RWPE2 (cell line): ENCODE measurements at places on chromosomes 12 and 14.

DNA sequence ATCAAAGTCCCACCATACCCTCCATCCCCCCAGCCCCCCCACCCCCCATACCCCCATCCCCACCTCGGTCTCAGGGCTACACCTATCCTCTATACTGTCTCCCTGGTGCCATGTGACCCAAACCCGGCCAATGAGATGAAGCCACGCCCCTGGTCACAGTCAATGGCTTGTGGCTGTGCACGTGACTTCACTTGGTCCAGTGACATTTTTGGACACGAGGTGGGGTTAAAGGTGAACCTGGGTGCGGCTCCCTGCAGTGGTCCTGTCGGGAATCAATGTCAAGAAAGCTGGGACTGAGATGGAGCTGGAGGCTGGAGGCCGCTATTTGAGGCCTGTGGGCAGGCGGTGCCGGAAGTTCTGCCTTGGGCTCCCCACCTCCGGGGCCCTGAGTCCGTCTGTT, 100.7 kb upstream of the MAP1LC3B2 start:
- DNase-seq, result no peak

- DNase-seq, result no peak
These were observed 157.9 kb upstream of the LMO3 start for GRCh38 chr12:16763901-16764300.

DNA sequence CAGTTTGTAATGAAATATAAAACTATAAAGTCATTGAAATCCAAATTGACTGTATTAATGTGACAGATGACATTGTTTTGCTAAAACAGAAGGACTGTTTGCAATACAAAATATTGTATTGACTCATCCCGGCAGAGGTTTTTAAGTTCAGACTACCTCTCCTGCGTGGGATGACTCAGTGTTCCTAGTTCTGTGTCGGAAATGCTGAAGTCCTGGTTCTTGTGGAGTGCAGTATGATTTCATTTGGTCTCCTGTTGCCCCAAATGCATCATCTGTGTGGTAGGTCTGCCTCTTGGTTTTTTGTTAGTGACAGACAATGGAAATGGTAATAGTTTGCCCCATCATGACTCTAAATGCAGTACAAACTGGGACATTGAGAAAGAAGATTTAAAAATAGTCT, 27.8 kb downstream of the PELI2 start:
- DNase-seq, result no peak

DNA sequence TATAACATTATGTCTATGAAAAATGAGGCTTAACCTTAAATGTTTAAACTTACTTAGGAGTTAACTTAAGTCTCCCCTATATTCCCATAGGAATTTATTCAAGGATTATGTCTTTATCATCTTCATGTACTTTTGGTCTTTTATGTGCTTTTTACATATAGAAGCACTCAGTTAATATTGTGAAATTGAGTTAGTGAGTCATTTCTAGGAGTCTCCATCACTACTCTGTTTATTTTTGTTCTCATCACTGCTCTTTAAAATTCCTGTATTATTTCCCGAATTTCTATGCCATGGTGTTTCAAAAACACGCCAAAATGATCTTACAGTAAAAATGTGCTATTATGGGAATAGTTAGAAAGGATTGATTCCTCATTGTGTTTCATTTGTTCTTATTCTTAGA, 31.6 kb downstream of the TBC1D15 start:
- no peak for DNase-seq

- DNase-seq, result no peak
These were observed 126.8 kb upstream of the MAP1LC3B2 start for GRCh38 chr12:116432314-116432750.

DNA sequence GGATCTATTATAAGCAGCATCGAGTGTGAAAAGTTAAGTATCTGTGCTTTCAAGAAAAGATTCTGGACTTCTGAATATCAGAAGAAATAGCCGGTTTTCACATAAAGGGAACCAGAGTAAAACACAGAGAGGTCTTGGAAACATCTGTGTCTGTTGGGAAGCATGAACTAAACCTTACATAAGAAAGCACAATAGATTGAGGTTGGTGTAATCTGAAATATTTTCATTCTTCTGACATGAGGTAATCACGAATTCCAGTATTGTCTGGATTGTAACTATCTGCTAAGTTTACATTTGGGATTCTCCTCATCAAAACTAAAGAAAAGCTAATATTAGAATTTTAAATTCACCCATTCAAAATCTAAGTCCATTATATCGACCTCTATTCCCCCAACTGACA, 161.3 kb downstream of the CPNE8 start:
- no peak for DNase-seq

GRCh38 chr12:93943780-93944179, 204.6 kb upstream of the PLXNC1 start:
- no peak for DNase-seq

GRCh38 chr12:20421421-20421820, 53.1 kb downstream of the PDE3A start:
- no peak for DNase-seq

GRCh38 chr14:90757452-90757851, 58.8 kb downstream of the TTC7B start:
- no peak for DNase-seq

GRCh38 chr14:93042968-93043940, 72.5 kb downstream of the ITPK1 start:
- peak; percentile 98 for DNase-seq

- DNase-seq, result no peak
These were observed 34.3 kb upstream of the PRB4 start for GRCh38 chr12:11344500-11344899.

- no peak for DNase-seq
These were observed 17.2 kb downstream of the IFT81 start for GRCh38 chr12:110141389-110141788.

DNA sequence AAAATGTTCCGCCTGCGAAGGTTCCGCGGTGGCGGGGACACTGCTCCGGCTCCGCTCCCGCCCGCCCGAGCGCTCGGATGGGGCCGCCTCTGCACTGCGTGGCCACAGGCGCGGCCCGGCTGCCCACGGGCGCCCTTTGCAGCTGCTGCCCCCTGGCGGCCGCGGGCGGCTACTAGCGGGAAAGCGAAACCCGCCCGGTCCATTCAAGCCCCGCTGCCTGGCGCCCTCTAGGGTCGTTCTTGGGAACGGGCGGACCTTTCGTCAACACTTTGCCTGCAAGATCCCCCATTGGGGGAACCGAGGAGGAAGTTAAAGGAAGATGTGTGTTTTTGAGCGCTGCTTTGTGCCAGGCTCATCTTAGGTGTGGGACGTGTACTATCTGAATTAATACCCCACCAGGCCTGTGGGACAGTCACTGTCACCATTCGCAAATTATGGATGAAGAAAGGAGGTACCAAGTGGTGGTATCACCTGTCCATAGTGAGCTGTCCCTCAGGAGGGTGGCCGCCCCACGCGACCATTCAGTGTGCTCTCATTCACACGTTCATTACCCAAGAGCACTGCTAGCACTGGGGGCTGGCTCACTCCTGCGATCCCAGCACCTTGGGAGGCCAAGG, 19.4 kb downstream of the GPR132 start:
- peak; percentile 79 for DNase-seq

DNA sequence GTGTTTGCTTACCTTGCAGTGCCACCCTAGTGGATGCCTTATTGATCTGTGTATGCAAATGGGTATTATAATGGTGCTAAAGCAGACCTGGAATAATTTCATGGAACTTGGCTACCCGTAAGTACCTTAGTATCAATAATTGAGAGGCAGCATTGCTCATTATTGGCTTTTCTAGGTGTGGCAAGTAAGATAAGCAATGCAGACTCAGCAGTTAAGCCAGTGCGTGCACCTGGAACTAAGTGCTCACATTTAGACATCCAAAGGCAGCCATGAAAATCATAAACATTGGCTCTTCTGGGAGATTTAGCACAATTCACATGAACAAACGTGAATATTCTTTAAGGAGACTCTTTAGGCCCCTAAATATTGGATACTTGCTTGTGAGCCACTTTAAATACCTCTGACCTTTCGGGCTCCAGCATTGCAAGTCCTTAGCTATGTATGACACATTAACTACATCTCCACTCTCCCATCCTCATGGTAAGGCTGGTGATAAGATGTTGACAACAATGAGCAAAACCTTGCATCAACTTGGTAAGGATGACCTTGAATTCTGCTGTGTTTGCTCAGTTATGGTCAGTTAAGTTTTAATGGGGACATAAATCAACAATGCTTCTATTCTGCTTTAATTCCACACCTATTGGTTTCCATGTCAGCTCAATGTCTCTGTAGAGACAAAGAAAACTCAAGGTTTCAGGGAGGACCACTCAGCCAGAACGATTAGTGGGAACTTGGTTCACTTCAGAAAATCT, 112.0 kb downstream of the SLC5A8 start:
- DNase-seq, result no peak

DNA sequence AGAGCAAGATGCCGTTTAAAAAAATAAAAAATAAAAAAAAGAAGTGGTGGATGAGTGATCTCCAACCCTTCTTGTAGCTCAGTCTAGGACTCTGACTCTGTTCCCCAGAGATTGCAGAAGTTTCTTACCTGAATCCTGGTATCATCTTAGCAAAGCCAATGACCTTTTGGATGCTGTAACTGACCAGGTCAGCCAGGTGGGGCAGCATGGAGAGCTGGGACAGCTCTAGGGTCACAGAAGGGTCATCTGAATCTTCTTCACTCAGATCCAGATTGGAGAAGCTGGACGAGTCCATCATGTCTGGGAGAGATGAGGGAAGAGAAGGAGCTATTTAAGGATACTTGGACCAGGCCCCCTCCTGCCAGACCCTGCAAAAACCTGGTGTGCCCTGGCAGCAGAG, 35.8 kb upstream of the HDAC7 start:
- DNase-seq, result no peak

DNA sequence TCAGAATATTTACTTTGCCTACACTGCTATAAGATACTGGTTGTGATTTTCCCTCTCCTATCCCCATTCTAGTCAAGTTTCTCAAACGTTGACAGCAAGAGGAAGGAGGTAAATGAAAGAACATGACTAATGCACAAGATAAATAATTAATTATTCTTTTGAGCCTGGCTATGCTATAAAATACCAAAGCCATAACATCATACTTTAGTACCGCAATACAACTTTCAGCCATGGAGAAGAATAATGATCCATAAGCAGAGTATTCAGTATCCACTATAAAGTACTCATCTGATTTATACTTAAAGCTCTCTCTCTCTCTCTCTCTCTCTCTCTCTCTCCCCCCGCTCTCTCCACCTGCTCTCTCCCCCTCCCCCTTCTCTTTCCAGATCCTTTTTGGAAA, 41.3 kb downstream of the TDG start:
- DNase-seq, result no peak

DNA sequence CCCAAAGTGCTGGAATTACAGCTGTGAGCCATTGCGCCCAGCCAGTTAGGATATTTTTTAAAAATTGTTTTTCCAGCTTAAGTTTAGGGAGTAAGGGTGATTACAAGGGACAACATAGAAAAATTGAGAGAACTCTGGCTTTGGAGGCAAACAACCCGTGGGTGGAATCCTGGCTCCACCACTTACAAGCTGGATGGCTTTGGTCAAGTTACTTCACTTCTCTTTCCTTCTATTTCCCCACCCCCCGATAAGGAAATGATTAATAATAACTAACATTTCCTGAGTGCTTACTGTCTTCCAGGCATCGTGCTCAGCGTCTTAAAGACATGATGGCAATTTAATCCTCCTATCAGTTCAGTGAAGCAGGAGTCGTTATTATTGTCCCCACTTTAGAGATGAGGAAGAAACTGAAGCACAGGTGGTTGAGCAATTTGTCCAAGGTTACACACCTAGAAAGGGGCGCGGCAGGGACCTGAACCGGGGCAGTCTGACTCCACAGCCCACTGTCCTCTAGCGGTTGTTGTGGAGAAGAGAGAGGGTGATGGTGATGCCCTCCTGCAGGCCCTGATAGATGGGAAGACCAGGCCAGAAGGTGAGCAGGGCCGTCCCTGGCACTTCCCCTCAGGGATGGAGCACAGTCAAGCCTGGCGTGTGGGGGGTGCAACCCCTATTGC, 16.7 kb upstream of the FAIM2 start:
- DNase-seq, result no peak

- DNase-seq, result no peak
These were observed 62.3 kb downstream of the MGAT4C start for GRCh38 chr12:86193931-86194330.

GRCh38 chr12:62250671-62251608, 9.3 kb upstream of the USP15 start:
- no peak for DNase-seq

GRCh38 chr12:108875682-108876361, 4.1 kb upstream of the DAO start:
- DNase-seq, result no peak

DNA sequence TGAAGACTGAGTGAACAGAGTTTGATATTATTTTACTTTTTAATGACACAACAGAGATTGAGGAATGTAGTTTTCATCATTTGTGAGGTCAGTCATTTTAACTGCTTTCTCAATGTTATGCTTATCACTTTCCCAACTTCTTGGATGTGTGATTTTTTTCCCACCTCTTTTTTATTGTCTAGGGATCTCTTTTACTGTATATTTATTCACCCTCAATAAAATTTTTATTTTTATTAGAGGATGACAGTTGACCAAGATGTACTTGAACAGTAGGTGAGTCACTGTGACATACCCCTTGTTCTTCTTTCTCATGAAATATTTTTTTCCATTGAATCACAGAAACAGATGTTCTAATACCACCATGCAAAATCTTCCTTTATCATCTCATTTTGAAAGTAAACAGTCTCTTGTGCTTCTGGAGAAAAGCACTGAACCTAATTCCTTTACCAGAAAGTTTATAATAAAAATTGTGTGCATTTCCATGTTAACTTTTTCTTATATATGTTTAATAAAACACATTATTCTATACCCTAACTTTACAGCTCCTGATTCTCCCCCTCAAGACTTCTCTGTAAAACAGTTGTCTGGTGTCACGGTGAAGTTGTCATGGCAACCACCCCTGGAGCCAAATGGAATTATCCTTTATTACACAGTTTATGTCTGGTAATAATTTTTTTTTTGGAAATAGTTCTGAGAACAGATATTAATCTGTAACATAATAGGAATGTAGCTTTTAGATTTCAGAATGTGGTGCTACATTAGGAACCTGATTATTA, 65.9 kb downstream of the PTPRQ start:
- no peak for DNase-seq

DNA sequence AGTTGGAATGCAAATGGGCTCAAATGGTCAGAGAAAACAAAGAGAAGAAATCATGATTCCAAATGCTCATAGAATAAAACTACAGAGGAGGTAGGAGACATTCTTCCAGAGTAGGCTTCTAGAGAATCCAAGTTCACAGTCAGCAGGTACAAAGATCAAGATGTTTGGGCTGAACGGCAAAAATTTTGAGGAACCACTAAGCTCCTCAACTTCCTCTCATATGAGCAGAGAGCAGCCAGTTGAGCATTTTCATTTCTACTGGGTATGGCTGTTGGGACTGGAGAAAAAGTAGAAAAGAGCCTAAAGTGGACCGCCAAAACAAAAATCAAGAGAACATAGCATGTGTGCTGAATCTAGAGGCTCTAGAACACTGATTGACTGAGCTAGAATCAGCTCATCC, 73.8 kb upstream of the ARID2 start:
- DNase-seq, result no peak

GRCh38 chr12:39426636-39427240, 16.2 kb downstream of the KIF21A start:
- peak; percentile 78 for DNase-seq

GRCh38 chr12:96980991-96981414, 73.9 kb downstream of the NEDD1 start:
- DNase-seq, result no peak

GRCh38 chr14:31441273-31442111, 15.8 kb downstream of the DTD2 start:
- no peak for DNase-seq
